ENCODE measurements at places on chromosomes 3 and 15. TPM values are rescaled to one million over a fixed set of nuclear protein-coding genes. Genes with fewer than 3 reads are reported as not detected.

DNA sequence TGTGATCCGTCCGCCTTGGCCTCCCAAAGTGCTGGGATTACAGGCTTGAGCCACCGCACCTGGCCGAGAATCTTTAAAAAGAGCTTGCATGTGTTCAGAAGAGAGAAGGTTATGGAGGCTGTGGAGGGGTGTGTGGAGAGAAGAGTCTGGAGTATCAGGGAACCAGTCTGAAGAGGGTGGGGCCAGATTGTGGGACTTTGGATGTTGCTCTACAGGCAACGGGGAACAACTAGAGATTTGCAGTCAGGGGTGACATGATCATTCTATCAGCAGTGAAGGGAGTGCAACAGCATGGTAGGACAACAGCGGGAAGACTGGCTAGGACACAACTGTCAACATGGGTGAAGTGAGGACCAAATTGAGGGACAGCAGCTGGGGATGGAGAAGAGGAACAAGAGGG lies 8.9 kb downstream of the SCAMP2 start:
- no peak for DNase-seq

GRCh38 chr3:70734756-70735155 lies 422.3 kb upstream of the MDFIC2 start:
- DNase-seq, result no peak

DNA sequence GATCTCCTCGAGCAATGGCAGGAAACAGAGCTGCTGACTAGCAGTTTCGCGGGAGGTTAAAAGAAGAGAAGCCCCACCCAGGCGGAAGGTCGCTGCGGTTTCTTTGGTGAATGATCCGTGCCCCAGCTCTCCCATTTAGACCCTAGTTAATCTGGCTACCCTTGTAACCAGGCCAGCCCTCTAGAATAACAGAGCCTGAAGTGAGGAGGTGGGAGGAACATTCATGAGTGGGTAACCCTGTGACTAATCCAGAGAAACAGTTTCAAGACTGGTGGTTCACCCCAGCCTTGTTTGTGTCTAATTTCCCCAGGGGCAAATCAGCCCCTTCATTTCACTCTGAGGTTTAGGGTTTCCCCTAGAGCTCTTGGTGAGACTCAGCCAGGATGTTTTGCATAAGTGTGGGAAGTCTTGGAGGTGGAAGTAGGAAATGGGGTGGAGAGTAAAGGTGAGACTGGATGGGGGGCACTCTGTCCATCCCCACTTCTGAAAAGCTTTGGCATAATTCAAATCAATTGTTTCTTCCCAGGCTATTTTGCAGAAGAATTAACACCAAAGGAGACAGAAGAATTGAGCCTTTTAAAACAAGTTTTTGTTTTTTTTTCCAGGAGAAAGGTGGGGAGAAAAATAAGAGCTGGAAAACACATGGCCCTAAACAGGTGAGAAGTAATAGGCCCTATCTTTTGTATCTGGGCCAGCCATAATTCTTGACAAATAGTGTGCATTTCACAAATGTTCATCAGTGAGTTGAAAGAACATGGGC lies 303.1 kb downstream of the RPLP1 start:
- no peak for DNase-seq

- DNase-seq, result no peak
Observed at GRCh38 chr3:100088735-100089368, 25.4 kb downstream of the FILIP1L start.

- DNase-seq, result no peak
Observed at GRCh38 chr3:65351753-65352152, 664.0 kb upstream of the ADAMTS9 start.

DNA sequence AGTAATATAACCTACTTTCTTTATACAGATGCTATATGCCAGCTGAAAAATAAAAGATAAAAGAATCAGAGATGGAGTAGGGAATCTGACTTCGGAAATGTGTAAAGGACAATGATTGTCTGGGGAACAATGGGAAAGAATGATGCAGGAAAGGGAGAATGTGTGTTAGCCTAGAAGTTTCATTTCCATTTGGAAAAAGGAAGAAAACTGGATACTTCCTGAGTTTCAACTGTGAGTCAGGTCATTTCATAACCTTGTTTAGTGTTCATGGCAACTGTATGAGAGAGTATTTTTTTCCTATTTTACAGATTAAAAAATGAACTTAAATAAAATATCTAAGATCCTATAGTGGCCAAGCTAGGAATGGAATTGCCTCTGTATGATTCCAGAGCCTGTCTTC lies 261.3 kb upstream of the NECTIN3 start:
- peak; percentile 62 for DNase-seq

DNA sequence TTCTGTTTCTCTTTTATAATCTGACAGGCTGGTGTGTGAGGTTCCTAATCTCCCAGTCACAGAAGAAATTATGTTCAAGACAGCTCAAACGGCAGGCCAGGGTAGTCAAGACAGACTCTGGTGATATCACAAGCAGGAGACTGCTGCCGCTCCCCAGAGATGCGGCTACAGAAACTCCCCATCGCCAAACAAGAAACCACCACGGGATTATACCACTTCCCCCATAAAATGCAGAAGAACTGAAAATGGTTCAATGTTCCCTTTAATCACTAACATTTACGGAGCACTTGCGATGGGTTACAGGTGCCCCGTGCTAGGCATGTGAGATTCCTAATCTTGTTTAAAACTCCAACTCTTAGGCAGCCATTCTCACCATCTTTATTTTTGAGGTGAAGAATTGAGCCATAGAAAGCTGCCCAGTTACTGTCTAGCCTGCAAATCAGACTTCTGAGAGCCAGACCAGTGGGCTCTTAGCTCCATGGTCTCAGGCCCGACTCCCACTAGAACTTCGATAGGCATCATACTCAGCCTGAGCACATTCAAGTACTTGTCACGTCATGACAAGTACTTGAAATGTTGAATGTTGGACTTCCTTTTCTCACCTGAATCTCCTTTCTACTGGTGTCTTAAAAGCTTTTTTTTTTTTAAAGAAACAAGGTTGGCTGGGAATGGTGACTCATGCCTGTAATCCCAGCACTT lies 58.4 kb downstream of the TBC1D2B start:
- no peak for DNase-seq

The MLF1 gene
- total RNA-seq, result 5.2 TPM

The TMEM212 gene
- not detected for total RNA-seq

The CFAP92 gene
- total RNA-seq, result not detected
